Activated CD8-positive, alpha-beta memory T cell treated with anti-CD3 and anti-CD28 coated beads, Interleukin-2, amount 50 U/mL, for 48 hours (primary cell): ENCODE measurements at places on chromosomes 1 and 21.

GRCh38 chr1:93475681-93476080 is 27.8 kb downstream of the FNBP1L start:
- no peak for DNase-seq

- no peak for DNase-seq
These were observed 1353.1 kb upstream of the ADGRL4 start for GRCh38 chr1:80359666-80360065.

- DNase-seq: no peak
These were observed 146.8 kb upstream of the NRIP1 start for GRCh38 chr21:15211491-15212133.

DNA sequence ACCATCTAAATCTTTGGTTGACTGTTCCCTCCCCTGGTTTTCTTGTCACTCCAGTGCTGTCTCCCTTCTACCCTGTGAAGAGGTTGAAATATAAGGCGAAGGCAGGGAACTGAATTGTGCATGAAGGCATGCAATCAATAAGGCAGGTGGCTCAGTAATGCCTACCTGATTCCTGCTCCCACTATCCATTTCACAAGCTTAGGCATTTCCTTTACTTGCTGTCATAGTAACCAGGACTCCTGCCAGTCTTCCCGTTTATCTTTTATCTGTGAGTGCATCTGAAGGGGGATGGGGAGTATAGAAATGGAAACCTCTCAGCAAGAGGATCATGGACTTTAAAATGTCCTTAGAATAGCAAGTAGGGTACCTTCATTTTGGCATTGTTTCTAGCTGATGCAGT is 40.5 kb downstream of the MRPS6 start:
- DNase-seq: no peak

DNA sequence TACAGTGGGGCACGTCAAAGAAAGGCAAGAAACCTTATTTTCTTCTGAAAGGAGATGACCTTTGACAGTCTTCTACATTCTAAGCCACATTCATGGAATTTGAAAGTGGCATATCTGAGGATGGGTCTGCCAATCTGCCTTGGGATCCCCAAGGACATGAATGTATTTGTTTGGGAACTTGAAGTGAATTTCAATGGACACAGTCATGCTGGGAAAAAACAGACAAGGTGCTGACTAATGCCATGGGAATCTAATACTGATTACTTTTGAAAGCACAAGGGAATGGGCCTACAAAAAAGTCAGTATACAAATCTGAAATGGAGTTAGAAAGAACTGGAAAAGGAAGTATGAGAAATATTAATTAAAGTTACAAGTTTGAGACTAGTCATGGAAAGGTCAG is 128.8 kb downstream of the KCNJ6 start:
- DNase-seq: no peak

DNA sequence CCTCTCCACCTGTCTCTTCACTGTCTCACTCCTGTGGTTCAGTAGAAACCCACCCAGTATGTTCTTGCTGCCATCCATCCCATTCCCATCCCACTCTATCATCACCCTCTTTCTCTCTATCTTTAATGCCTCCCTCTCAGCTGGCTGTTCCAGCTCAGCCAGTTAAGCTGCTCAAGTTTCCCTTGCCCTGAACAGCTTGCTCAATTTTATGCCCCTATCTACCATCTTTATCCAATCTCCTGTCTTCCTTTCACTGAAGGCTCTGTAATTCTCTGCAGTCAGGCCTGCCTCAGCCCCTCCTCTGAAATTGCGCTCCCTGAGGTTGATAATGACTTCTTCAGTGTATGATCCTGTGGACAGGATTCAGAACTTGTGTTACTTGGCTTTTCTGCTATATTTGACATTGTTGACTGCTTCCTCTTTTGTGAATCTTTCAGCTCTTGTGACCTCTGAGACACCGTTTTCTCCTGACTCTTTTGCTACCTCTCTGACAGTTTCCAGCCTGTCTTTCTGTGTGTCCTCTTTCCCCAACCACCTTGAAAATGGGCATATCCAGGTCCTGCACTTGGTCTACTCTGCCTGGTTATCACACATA is 13.9 kb upstream of the BCAR3 start:
- no peak for DNase-seq
